ENCODE measurements at places on chromosomes 2 and 18.

- DNase-seq, result no peak
Measured at GRCh38 chr18:54794823-54795222, 33.5 kb upstream of the RAB27B start.

DNA sequence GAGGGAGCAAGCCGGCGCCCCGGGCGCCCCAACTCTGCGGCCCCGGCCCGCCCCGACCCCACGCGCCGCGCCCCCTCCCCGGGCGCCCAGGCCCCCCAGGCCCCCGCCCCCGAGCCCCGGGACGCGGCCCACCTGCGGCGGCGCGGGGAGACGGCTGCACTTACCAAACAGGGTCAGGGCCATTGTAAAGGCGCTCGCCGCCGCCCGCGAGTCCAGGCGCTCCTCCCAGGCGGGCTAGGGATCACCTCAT is 526 bp downstream of the CHN1 start:
- no peak for DNase-seq

DNA sequence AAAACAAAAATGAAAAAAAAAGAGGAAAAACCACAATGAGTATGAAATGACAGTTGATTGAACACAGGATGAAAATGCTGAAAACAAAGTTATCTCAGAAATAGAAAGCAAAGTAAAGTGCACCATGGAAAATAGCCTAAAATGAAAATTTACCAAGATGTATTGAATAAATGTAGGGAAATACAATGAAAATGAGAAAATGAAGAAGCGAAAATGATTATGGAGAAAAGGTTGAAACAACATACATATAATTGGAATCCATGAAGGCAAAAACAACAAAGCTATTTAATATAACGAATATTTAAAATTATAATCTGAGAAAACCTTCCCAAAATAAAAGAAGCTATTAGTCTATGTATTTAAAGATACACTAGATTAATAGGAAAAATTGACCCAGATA is 147.4 kb downstream of the TMEM18 start:
- no peak for DNase-seq

- DNase-seq, result no peak
Measured at GRCh38 chr2:86453836-86454235, 12.7 kb downstream of the KDM3A start.

DNA sequence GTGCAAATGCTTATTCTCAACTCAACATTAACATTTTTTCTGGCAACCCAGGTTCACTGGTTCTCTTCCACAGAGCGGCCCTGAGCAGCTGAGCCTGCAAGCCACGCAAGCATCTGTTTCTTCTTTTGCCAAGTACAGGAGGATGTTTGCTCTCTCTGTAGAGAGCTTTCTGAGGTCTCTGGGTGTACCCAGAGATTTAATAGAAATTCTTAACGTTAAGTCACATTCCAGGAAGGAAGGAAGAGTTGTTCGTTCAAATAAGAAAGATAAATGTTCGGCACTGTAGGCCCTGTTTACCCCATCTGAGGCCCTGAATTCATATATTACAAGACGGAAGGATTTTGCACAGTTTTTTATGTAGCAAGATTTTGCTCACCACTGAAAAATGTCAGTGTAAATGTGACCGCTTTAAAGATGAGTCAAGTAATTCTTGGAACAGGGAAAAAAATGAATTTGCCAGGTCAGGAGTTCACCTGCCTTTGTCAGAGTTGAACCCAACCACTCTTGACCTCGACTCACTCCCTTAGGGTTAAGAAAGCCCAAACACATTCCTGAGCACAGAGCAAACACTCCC is 30.1 kb downstream of the KCTD18 start:
- DNase-seq, result no peak

Measured in stimulated activated CD4-positive, alpha-beta T cell treated with anti-CD3 and anti-CD28 coated beads, Interleukin-15, amount 100 ng/mL, for 48 hours (primary cell).